ENCODE measurements at places on chromosomes 1 and 21.

GRCh38 chr1:11767922-11768704 lies 6.1 kb downstream of the C1orf167 start:
- DNase-seq = no peak

DNA sequence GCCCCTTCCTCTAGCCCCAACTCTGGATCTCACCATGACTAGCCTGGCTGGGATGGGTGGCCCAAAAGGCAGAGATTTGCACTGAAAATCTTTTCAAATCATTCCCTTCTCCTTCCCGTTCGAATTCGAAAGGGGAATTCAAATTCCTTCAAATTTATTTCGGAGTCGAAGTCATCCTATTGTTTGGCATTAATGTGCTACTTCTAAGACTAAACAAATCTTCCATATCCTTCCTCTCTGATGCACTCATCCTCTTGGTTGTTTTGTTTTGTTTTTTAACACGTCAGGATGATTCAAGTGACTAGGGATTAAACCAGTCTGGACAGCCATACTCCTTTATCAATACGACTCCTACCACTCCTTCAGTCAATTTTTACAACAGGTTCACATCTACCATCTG lies 95.5 kb upstream of the SGIP1 start:
- DNase-seq = no peak

DNA sequence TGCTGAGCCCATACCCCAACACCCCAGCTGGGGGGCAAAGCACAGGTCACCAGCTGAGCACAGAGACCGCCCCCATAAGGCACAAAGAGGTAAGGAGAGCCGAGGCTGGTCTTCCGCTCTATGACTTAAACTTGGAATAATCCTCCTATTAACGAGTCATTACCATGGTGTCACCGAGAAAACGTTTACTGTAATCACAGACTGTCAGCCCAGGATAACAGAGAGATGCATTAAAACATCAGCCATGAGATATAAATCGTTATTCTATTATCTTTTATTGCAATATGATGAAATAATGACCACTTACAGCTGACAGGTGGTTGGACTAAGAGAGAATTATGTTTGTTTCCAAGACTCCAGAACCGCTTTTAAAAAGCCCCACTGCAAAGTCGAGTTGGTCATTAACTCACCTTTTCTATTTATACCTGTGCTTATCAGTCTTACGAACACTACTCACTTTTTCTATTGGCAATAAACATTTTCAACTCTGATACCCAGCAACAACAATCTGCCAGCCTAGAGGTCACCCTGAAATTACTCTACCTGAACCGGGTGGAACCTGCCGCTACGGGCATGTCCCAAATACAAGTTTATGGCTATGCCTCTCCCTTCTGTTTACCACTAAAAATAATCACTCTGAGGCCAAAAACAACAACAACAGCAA lies 21.5 kb downstream of the NPHP4 start:
- no peak for DNase-seq

DNA sequence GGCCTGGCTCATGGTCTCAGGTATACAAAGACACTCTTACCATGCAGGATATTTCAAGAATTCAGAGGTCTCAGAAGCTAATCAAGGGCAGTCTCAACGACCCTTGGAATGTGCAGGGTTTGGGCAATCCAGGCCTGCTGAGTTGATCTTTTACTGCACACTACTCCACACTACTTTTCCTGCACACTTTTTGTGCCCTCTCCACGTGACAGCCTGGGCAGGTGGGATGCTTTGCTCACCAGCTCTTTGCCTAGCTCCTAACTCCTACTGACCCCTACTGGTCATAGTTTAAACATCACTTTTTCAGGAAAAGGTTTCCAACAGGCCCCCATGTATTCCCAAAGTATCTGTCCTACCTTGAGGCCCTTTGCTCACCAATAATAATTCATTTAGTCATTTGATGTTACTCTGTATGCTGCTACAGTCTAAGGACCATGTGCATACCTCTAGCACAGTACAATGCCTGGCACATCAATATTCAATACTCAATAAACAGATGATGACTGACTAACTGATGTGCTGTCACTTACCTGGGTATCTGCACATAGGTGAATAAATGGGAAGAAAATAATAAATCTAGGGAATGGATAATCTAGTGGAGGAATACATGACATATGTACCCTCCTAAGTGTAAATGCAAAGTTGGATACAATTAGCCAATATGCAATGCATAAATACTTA lies 9.6 kb downstream of the DUSP23 start:
- DNase-seq = no peak

DNA sequence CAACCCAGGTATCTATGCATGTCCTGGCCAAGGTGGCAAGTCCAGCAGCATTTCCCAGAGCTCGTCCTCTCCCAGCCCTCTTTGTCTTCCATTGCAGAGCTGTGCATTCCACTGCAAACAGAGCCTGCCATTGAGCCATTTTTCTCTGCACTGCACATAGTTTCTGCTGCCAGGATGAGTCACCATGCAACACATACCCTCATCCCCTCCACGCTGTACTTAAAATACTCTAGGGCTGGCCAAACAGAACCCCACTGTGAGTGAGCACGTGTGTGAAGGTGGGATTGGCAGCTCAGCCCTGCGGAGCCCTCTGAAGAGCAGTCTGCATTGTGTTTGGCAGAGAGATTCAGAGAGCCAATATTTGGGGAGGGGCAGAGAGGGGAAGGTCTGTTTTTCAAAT lies 3.9 kb upstream of the ATP1B1 start:
- peak; percentile 38 for DNase-seq

GRCh38 chr1:65255656-65256050 lies 53.7 kb upstream of the DNAJC6 start:
- no peak for DNase-seq

DNA sequence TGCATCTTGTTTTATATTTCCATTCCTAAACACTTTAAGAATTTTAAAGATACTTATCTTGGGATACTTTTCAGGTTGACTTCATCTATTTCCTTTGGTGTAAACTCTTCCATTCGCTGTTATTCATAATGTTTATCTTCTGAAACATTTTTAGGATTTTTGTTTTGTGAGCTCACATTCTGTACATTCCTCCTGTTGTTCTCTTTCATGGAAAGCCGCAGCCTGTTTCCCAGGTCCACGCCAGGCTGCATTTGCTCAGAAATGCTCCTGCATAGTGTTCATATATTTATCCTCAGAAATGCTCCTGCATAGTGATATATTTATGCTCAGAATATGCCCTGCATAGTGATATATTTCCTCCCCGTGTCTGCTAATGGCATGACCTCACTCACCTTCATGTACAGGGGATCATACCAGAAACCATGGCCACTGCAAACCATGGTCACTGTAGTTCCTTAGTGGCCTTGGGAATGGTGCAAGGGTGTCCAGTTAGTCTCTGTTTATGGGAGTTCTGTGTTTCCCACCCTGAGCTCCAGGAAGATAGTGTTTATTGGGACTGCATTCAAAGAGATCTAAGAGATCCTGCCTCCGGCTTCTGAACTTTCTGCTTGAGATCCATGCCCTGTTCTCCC lies 153.9 kb upstream of the GREM2 start:
- DNase-seq = no peak

DNA sequence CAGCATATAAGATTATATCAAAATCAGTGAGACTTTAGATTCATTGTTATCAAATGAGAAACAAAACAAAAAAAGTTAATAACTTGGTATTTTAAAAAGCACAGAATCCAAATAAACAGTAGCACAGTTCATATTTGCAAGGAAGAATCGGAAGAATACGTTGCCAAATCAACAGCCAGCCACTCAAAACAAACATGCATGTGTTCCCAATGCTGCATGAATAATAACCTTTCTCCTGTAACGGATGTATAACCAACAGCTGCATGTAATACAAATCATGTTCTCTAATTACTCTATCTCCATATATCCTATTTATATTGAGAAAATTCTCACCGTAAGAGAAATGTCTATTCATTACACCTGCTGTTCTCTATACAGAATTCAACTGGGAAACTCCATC lies 98.9 kb upstream of the FOXD3 start:
- DNase-seq = no peak

DNA sequence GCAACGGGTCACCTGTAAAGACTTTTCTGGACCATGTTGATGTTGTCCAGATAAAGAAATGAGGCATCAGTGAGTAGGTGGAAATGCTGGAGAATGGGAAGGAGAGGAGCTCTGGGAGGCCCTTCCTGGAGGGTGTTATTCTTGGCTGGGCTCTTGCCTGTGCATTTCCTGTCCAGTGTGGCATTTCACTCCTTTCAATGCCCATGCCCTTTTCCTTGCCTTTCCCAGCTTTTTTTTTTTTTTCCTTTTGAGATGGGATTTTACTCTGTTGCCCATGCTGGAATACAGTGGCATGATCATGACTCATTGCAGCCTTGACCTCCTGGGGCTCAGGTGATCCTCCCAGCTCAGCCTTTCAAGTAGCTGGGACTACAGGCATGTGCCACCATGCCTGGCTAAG lies 11.8 kb downstream of the NOS1AP start:
- no peak for DNase-seq

DNA sequence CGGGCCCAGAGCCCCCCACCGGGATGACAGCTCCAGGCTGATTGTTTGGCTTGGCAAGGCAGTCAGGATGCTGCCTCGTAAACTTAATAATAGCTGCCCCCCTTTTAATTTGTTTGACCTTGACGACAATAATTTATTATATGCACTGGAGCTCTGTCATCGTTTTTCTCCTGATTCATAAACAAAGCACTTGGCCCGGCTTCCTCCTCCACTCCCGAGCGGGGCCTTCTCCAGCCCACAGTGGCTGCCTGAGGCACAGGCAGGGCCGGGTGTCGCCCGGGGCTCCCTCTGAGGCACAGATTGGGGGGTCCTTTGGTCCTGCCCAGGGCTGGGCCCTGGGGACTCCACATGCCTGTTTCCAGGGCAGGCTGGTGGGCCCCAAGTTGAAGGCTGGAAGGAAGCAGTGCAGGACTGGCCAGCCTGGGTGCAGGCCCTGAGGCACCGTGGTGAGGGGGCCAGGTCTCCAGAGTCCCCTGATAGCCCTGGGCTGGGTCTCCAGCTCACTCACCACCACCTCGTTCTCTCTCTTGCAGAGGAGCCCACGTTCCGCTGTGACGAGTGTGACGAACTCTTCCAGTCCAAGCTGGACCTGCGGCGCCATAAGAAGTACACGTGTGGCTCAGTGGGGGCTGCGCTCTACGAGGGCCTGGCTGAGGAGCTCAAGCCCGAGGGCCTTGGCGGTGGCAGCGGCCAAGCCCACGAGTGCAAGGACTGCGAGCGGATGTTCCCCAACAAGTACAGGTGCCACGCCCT lies 52.0 kb upstream of the ARHGEF16 start:
- DNase-seq = no peak

DNA sequence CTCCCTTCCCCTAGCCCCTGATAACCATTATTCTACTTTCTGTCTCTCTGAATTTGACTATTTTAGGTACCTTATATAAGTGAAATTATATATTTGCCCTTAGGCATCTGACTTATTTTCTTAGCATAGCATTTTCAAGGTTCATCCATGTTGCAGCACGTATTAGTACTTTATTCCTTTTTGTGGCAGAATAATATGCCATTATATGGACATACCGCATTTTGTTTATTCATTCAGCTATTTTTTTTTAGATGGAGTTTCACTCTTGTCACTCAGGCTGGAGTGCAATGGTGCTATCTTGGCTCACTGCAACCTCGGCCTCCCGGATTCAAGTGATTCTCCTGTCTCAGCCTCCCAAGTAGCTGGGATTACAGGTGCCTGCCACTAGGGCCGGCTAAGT lies 326.2 kb upstream of the PLXNA2 start:
- DNase-seq = no peak

- DNase-seq = no peak
Measured at GRCh38 chr1:160520999-160521398, 2.1 kb downstream of the SLAMF6 start.

- DNase-seq = no peak
Measured at GRCh38 chr1:151990856-151991198, 2.8 kb downstream of the S100A10 start.

DNA sequence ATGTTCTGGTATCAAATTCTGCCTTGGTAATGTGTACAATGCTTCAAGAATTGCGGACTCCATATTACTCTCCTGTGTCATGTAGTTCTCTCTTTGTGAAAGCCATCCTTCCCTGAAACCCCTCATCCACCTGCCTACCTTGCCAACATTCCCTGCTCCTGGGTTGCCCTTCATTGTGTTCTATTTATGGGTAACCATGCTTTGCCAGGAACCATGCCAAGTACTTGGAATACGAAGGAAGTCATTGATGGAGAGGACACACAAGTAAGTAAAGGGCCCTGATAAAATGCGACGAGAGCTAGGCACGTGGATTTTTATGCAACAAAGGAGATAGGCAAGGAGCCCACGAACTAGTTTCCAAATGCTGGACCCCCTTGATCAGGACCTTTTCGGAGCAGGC lies 300.8 kb downstream of the DISC1 start:
- no peak for DNase-seq

DNA sequence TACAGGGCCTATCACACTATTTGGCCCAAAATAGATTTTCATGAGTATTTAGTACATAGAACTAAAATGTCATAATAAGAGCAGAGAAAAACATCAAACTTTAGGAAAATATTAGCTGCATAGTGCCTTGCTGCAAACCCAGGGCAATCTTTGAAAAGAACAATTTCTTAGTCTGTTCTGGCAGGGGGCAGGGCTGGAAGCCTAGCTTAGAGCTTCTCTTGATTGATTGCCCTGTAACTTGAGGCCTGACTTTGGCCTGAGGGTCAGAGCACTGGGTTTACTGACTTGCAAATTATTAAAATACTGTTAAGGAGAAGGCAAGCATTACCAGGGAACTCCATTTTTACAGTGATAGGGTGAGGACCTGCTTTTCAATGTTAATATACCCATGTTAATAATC lies 115.8 kb upstream of the SPAG17 start:
- no peak for DNase-seq

DNA sequence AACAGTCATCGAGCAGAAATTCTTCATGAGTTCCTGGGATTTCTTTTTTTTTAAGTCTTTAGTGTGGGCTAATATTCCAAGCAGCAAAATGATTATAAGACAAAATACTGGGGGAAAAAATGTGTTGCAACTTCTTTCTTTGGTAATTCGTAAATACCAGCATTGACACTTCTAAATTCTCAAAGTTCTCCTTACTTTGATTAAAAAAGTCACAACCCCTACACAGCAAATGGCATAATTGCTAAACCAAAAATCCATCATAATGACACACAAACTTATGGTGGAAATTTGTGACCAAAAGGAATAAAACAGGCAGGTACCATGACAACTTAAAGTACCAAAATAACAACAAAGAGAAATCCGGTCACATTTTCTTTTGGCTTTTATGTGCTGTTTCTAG lies 585.2 kb upstream of the PKN2 start:
- no peak for DNase-seq

- no peak for DNase-seq
Measured at GRCh38 chr1:21663248-21663950, 5.8 kb downstream of the RAP1GAP start.

DNA sequence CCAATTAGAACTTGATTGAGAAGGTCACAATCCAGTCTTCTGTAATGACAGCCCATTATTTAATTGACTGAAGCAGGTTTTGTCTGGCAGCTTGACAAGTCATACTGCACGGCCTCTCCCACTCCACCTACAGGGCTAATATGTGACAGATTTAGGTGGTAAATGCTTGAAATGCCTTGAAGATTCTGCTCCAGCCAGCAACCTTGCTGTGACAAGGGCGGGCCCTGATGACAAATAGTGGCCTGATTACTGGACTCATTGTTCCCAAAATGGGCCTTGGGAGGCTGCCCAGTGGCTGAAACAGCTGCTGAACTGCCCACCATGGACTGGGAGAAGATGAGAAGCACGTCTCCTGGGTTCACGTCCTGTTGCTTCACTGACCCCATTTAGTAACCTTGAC lies 30.0 kb upstream of the CRNN start:
- DNase-seq = no peak

Measured in heart right ventricle (tissue), 16 donors.